CD4-positive, alpha-beta T cell (primary cell): ENCODE measurements at places on chromosomes 12 and 14. TPM values are rescaled to one million over a fixed set of nuclear protein-coding genes. Genes with fewer than 3 reads are reported as not detected.

Gene PCED1B
- 18.7 TPM for total RNA-seq

DNA sequence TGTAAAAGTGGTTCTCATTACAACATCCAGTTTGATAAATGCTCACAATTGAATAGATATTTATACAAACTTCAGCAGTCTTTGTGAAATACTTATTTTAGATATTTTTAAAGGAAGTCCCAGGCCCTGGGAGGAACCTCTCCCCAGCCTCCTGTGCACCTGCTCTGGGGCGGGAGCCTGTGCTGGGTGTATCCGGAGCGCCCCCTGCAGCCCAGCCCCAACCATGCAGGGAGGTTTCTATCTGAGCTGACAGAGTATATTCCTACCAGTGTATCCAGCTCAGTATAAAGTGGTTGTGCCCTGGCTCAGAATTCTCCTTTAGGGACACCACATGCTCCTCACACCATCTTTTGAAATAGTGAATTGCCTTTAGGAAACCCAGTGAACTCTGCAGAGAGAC lies 851.8 kb downstream of the TMEM121 start:
- peaks cover 16% of the 10 kb centered on the region for H3K4me1 ChIP-seq
- H3K27ac ChIP-seq: no peak overlapping the region
- DNase-seq: peak; percentile 62
- no peaks in the 10 kb centered on the region for H3K27me3 ChIP-seq
- H3K36me3 ChIP-seq: no peaks in the 10 kb centered on the region

- DNase-seq: no peak
- H3K27ac ChIP-seq: no peak overlapping the region
- peaks cover 10% of the 10 kb centered on the region for H3K36me3 ChIP-seq
Observed at GRCh38 chr12:113097716-113098440, 37.7 kb downstream of the RASAL1 start.

GRCh38 chr14:95307402-95308041 lies 12.2 kb downstream of the CLMN start:
- no peak overlapping the region for H3K4me3 ChIP-seq
- no peak for DNase-seq
- no peaks in the 10 kb centered on the region for H3K4me1 ChIP-seq
- H3K36me3 ChIP-seq: no peaks in the 10 kb centered on the region
- no peak overlapping the region for H3K27ac ChIP-seq
- H3K27me3 ChIP-seq: no peaks in the 10 kb centered on the region

- no peak overlapping the region for H3K27ac ChIP-seq
- H3K4me1 ChIP-seq: no peaks in the 10 kb centered on the region
- no peak for DNase-seq
Observed at GRCh38 chr14:29446971-29447370, 480.7 kb downstream of the PRKD1 start.

Gene ADAM20
- 0.14 TPM for total RNA-seq

Gene SIX6
- not detected for total RNA-seq

DNA sequence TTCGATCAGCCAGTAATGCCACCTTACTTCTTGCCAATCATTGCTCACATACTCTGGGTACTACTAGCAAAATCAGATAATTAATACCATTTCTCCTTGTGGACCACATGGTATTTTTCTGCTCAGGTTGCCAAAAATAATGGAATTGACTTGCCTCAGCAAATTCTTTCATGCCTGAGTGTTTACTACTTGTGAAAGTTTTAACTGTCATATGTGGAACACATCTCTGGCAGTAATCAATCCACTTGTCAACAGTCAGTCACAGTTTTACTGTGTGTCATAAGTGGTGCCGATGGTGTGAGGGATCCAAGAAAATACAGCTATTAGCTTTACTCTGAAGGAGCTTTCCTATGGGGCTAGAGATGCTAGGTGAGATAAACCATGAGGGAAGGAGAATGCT lies 55.3 kb upstream of the ATF1 start:
- no peak overlapping the region for H3K4me3 ChIP-seq
- H3K4me1 ChIP-seq: no peaks in the 10 kb centered on the region
- H3K36me3 ChIP-seq: peaks cover 71% of the 10 kb centered on the region
- H3K27ac ChIP-seq: no peak overlapping the region

DNA sequence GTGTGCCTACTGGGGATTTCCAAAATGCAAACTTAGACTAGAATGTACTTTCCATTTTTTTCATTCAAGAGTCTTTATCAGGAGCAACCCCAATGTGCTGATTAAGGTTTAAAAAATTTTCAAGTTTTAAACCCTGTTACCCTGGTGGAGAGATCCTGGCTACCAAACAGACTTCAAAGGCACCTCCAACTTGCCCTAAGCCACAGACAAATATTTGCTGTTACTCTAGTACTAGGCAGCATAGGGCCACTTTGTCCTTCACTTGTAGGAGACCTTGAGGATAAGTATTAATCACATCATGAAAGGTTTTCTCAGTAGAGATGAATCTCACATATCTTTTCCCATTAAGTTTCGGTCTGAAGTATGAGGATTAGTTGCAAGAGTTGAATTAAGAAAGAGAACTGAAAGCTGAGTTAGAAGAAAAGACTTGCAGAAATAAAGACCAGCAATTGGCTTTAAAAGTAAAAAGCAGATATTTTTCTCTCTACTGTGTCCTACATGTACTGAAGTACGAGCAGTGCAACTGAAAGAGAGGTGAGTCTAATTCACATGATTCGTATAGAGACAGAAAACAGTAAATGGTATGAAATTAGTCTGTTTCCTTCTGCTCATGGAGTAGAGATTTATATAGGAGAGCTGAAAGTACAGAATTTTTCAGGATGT lies 28.3 kb downstream of the NTN4 start:
- no peaks in the 10 kb centered on the region for H3K36me3 ChIP-seq
- no peaks in the 10 kb centered on the region for H3K27me3 ChIP-seq
- H3K27ac ChIP-seq: no peak overlapping the region
- DNase-seq: no peak

GRCh38 chr12:32343496-32343895 lies 55.9 kb upstream of the FGD4 start:
- no peaks in the 10 kb centered on the region for H3K4me1 ChIP-seq
- H3K27me3 ChIP-seq: no peaks in the 10 kb centered on the region
- H3K27ac ChIP-seq: no peak overlapping the region
- peaks cover 7% of the 10 kb centered on the region for H3K36me3 ChIP-seq
- no peak for DNase-seq

Gene KRT74
- 0.30 TPM for total RNA-seq

- peaks cover 50% of the 10 kb centered on the region for H3K4me1 ChIP-seq
- H3K4me3 ChIP-seq: no peak overlapping the region
- DNase-seq: no peak
- no peak overlapping the region for H3K27ac ChIP-seq
- no peaks in the 10 kb centered on the region for H3K36me3 ChIP-seq
- peaks cover 12% of the 10 kb centered on the region for H3K27me3 ChIP-seq
Observed at GRCh38 chr14:105861985-105862465, 335.6 kb downstream of the TMEM121 start.

Gene LRRC10
- total RNA-seq: not detected

DNA sequence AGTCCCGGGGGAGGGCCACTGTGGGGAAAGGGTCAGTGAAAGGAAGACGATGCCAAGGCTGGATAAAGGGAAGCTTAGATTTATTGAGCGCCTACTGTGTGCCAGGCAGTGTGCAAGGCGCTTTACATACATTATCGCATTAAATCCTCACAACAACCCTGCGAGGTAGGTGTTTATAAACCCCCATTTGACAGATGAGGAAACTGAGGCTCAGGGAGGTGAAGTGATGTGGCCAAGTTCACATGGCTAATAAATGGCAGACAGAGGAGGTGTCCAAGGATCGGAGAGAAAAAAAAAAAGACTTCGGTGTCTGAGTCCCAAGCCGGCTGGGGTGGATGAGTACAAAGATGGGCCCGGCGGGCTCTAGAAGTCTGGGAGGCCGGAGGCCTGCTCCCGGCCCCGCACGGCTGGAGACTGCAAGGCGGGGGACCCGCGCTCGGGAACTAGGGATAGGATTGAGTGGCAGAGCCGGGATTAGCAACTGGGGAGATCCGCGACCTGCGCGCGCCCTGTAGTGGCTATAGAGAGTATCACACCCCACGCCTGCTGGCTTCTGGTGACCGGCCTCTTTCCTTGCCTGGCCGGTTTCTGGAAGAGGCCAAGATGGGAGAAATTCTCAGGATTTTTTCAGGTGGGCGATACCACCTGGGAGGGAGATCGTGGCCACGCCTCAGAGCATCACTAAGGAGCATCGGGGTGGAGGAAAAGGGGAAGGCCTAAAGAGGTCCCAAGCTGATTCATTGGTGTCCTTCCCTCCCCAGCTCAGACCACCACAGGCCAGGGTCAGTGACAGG lies 3.9 kb downstream of the DDN start:
- DNase-seq: peak; percentile 73
- H3K27ac ChIP-seq: no peak overlapping the region
- no peak overlapping the region for H3K4me3 ChIP-seq
- H3K4me1 ChIP-seq: peaks cover 46% of the 10 kb centered on the region
- no peaks in the 10 kb centered on the region for H3K36me3 ChIP-seq
- peaks cover 53% of the 10 kb centered on the region for H3K27me3 ChIP-seq

GRCh38 chr14:51167587-51168214 lies 72.3 kb upstream of the TMX1 start:
- no peak overlapping the region for H3K4me3 ChIP-seq
- no peak for DNase-seq
- H3K27me3 ChIP-seq: no peaks in the 10 kb centered on the region
- H3K4me1 ChIP-seq: no peaks in the 10 kb centered on the region

Gene TESPA1
- 96.3 TPM for total RNA-seq

- H3K36me3 ChIP-seq: peaks cover 5% of the 10 kb centered on the region
- peak overlapping the region; percentile 41 for H3K4me3 ChIP-seq
- peaks cover 36% of the 10 kb centered on the region for H3K4me1 ChIP-seq
- H3K27me3 ChIP-seq: no peaks in the 10 kb centered on the region
Observed at GRCh38 chr12:94208622-94208966, 60.2 kb downstream of the PLXNC1 start.

- no peak for DNase-seq
- no peaks in the 10 kb centered on the region for H3K27me3 ChIP-seq
- H3K36me3 ChIP-seq: peaks cover 10% of the 10 kb centered on the region
- no peak overlapping the region for H3K27ac ChIP-seq
- H3K4me1 ChIP-seq: no peaks in the 10 kb centered on the region
- H3K4me3 ChIP-seq: no peak overlapping the region
Observed at GRCh38 chr12:50751948-50752721, 11.8 kb upstream of the ATF1 start.

Gene SLC7A8
- 0.80 TPM for total RNA-seq

- H3K4me3 ChIP-seq: no peak overlapping the region
- H3K4me1 ChIP-seq: no peaks in the 10 kb centered on the region
- no peak overlapping the region for H3K27ac ChIP-seq
Observed at GRCh38 chr12:109725321-109726105, 11.9 kb downstream of the FAM222A start.

GRCh38 chr14:96130854-96131253 lies 73.8 kb upstream of the BDKRB2 start:
- no peak overlapping the region for H3K27ac ChIP-seq
- no peak overlapping the region for H3K4me3 ChIP-seq
- H3K36me3 ChIP-seq: no peaks in the 10 kb centered on the region
- no peaks in the 10 kb centered on the region for H3K27me3 ChIP-seq
- no peak for DNase-seq

Gene PGF
- total RNA-seq: 0.11 TPM

GRCh38 chr12:92370828-92371227 lies 225.2 kb upstream of the BTG1 start:
- no peak overlapping the region for H3K4me3 ChIP-seq
- no peak overlapping the region for H3K27ac ChIP-seq
- no peaks in the 10 kb centered on the region for H3K36me3 ChIP-seq

- no peaks in the 10 kb centered on the region for H3K27me3 ChIP-seq
- no peak for DNase-seq
- no peak overlapping the region for H3K27ac ChIP-seq
Observed at GRCh38 chr14:78788467-78789360, 618.5 kb downstream of the NRXN3 start.

DNA sequence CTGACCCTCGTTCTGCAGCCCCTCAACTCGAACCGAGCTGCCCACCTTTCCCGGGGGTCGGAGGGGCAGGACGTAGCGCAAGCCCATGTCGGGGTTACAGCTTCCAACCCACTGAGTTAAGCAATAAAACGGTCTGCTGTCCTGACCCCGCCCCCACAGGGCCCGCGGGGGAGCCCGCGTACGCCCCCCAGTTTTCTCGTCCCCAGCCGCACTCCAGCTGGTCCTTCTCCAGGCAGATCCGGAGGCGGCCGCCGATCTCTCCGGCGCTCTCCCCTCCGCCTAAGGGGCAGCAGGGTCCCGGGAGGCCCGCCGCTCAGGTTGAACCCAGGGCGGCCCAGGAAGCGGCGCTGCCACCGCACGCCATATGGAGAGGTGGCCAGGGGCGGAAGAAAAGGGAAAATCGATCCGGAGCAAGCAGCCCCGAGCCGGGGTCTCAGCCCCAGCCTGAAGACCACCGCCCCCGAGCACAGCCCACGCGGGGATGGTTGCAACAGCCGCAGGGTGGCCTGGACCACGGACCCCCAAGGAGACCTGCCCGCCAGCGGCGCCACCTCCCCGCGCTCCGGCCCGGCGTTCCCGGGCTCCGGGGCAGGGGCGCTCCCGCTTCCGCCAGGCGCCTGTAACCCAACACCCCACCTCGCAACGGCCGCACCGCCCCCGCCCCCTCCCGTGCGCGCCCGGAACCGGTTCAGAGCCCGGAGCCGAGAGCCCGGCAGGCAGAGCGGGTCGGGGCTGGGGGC lies 760 bp downstream of the ACTN1 start:
- DNase-seq: peak; percentile 56
- peaks cover 53% of the 10 kb centered on the region for H3K4me1 ChIP-seq
- H3K36me3 ChIP-seq: peaks cover 12% of the 10 kb centered on the region
- peak overlapping the region; percentile 40 for H3K27ac ChIP-seq

DNA sequence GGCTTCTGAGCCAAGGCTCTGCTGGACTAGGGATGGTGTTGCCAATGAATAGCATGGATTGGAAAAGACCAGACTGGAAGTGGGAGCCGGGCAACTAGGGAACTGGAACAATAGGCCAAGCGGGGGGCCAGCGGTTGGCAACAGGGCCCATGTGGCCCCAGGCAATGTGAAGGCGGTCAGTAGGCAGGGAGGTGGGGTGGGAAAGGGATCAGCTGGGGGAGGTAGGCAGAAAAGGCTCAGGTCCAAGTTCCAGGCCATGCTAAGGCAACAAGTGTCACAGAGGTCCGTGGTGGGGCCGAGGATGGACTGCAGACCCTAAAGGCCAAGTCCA lies 14.9 kb upstream of the MLXIP start:
- peaks cover 16% of the 10 kb centered on the region for H3K4me1 ChIP-seq
- DNase-seq: no peak
- no peak overlapping the region for H3K4me3 ChIP-seq
- H3K27ac ChIP-seq: no peak overlapping the region
- no peaks in the 10 kb centered on the region for H3K27me3 ChIP-seq

Gene ESRRB
- 0.27 TPM for total RNA-seq

DNA sequence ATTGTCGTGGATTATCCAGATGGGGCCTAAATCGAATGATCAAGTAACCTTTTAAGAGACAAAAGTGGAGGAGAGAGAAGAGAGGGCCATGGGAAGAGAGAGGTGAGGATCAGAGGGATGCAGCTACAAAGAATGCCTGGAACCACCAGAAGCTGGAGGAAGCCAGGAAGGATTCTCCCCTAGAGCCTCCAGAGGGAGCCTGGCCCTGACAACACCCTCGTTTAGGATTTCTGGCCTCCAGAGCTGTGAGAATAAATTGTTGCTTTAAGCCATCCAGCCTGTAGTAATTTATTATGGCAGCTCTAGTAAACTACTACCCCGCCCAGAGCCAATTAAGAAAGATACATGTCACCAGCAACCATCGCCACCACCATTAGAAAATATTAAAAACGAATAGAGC lies 46.2 kb upstream of the GSC start:
- H3K36me3 ChIP-seq: no peaks in the 10 kb centered on the region
- H3K4me3 ChIP-seq: no peak overlapping the region
- no peak for DNase-seq
- H3K27me3 ChIP-seq: no peaks in the 10 kb centered on the region
